Activated T-helper 1 cell treated with anti-CD3 and anti-CD28 coated beads, Interleukin-2, amount 50 U/mL, for 16 hours (primary cell): ENCODE measurements at places on chromosomes 7 and 10.

GRCh38 chr7:30163231-30163894 is 28.6 kb downstream of the MTURN start:
- DNase-seq, result no peak

GRCh38 chr10:119761106-119761505 is 35.3 kb downstream of the INPP5F start:
- no peak for DNase-seq

DNA sequence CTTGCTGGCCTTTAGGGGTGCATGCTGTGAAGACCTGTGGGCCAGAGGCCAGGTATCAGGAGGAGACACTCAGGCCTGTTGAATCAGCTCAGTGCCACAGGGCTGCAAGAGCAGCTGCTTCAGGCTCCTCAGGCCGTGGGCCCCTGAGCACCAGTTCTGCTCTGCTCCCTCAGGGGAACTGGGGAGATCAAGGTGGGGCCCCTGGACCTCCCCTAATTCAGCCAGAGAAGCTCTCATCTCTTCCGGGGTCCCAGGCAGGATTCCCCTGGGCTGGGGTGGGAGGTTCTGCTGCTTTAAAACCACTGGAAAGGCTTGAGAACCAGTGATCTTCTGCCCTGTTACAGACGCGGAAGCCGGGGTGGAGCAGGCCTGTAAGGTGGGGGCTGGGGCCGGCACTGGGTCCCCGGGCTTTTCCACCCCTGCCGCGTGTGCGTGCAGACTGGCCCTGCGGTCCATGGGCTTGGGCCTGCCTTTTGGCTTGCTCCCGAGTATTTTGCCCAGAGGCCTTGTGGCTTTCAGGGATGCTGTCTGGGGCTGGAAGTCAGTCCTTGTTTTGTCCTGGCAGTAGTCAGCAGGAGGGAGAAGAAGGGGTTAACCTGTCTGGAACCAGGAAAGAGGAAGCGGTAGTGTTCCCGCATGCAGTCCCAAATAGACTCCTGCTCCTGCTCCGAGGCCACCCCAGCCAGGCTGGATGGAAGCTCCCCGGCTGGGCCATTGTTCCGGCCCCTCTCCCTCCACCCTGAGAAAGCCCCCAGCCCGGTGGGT is 74.3 kb downstream of the LHPP start:
- no peak for DNase-seq

GRCh38 chr10:50224330-50224952 is 26.9 kb downstream of the ASAH2 start:
- DNase-seq, result no peak

DNA sequence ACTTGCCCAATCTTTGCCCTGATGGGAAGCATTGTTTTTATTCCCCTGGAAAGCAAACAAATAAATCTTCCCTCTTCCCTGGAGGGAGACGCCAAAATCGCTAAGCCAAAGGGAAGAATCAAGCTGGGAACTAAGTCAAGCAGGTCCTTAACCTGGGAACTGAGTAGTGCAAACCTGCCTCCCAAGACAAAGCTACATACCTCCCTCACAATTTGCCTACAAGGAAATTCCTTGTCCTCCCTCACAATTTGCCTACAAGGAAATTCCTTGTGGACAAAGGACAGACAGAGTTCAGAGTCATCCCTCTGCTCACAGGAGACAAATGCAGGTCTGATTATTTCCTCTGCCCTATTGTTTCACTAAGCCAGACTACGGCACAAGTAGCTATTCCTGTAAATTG is 50.5 kb downstream of the SPOCK2 start:
- DNase-seq, result no peak

- no peak for DNase-seq
Observed at GRCh38 chr7:6615723-6616555, 529 bp downstream of the ZNF853 start.

GRCh38 chr10:132967540-132967939 is 25.2 kb upstream of the CFAP46 start:
- no peak for DNase-seq

DNA sequence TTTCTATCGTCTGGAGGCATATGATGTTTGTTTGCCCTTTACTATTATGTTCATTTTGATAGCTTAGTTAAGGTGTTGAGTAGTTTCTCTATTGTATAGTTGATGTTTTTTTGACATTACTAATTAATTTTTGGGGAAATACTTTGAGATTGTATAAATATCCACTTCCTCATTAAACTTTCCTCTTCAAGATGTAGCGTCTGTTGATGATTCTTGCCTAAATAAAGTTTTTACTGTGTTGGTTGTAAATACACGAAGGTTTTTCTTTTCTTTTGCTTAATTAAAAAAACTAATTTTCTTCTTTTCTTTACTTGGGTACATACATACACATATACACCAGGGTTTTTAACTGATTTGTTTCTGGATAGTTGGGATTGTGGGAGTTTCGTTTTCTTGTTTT is 8.5 kb downstream of the KMT2E start:
- no peak for DNase-seq

GRCh38 chr10:102741726-102742237 is 2.0 kb upstream of the WBP1L start:
- no peak for DNase-seq

- no peak for DNase-seq
Observed at GRCh38 chr10:1243486-1244234, 187.5 kb downstream of the WDR37 start.

- no peak for DNase-seq
Observed at GRCh38 chr10:72173262-72173618, 42.6 kb upstream of the ANAPC16 start.

DNA sequence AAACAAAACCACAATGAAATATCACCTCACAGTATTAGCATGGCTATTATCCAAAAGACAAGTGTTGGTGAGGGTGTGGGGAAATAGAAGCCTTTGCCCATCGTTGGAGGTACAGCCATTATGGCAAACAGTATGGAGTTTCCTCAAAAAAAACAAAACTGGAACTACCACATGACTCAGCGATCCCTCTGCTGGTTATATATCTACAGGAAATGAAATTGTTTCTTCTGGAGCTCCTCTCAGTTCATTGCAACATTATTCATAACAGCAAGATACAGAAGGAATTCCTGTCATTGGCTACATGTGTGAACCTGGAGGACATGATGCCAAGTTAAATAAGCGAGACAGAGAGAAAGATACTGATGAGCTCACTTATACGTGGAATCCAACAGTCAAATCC is 2.4 kb upstream of the UBE3C start:
- no peak for DNase-seq

GRCh38 chr10:5896208-5897052 is 6.4 kb downstream of the FBH1 start:
- DNase-seq, result no peak

- DNase-seq, result no peak
Observed at GRCh38 chr10:3439183-3439582, 266.6 kb upstream of the PITRM1 start.

DNA sequence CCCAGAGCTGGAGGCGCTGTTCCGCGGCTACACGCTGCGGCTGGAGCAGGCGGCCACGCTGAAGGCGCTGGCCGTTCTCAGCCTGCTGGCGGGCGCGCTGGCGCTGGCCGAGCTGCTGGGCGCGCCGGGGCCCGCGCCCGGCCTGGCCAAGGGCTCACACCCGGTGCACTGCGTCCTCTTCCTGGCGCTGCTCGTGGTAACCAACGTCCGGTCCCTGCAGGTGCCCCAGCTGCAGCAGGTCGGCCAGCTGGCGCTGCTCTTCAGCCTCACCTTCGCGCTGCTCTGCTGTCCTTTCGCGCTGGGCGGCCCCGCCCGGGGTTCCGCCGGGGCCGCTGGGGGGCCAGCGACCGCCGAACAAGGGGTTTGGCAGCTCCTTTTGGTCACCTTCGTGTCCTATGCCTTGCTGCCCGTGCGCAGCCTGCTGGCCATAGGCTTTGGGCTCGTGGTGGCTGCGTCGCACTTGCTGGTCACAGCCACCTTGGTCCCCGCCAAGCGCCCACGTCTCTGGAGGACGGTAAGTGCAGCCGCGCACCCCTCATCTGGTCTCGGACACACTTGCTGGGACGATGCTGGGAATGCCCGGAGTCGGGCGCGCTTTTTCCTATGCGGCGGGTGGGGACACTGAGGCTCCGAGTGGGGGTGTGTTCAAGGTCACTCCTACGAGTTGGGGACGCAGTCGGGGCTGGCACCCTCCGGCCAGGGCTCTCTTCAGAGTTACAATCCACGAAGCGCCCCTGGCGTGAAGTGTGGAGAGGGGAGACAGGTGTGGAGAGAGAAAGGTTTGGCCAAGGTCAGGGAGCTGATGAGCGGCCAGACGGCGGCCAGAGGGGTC is 717 bp downstream of the ADCY1 start:
- no peak for DNase-seq

DNA sequence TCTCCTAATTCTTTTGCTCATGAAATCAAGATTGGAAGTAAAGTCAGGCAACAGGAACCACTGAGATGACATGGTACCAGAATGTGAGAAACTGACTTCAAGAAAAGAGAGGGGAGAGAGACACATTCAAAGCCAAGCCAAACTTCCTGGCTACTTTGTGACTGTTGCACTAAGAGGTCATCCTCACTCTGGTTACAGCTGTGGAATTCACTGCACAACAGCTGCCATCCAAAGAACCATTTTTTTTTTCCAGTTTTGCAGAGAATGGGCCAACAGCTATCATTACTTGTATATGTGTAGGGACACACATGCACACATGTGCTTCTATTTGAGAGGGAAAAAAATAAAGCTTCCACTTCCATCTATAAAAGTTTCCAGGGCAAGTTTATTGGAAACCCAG is 203.5 kb downstream of the GLI3 start:
- DNase-seq, result no peak

- DNase-seq, result no peak
Observed at GRCh38 chr10:27624941-27625340, 120.7 kb downstream of the MKX start.

GRCh38 chr7:141291541-141291940 is 217.7 kb downstream of the TMEM178B start:
- DNase-seq, result no peak

DNA sequence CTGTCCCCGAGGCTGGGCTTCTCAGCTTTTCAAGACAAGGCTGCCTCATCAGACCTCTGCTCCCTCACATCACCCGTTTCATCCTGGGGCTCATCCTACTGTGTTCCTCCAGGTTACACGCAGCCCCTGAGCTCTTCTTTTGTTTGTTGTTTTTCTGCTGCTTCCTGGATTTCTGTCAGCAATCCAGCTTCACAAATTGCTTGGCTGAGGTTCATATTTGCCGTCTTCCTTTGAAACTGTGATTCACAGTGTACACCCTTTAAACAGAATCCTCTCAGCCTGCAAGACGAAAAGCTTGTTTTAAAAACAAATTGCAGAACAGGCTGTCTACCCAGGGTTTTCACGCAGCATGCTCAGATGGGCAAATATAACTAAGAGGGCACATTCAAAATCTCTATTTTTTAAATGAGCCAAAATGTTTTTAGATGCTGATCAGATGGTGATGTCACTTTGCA is 39.1 kb upstream of the PARD3 start:
- DNase-seq, result no peak

DNA sequence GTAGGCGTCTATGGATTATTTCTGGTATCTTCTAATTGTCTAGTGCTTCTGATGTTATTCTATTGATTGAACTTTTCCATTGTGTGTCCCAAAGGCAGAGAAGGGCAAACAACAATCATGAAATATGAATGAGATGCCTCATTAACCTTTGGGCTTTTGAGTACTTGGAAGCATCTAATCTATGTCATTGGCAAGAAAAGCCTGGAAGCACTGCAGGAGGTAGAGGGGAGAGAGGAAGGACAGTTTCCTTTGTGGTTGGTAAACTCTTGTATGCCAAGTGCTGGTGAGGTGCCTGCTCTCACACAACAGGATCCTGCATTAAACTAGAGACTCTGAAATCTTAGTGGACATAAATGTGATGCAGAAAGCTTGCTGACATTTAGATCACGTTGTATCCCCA is 155.2 kb upstream of the TPK1 start:
- no peak for DNase-seq

- DNase-seq, result no peak
Observed at GRCh38 chr7:54541669-54542625, at the start of gene VSTM2A. VSTM2A (plus strand) TSS chr7:54542375; CDS start chr7:54542731, 356 bp downstream.

- no peak for DNase-seq
Observed at GRCh38 chr7:47329320-47329926, 252.5 kb downstream of the TNS3 start.

GRCh38 chr7:155189590-155189989 is 108.1 kb upstream of the INSIG1 start:
- DNase-seq, result no peak

DNA sequence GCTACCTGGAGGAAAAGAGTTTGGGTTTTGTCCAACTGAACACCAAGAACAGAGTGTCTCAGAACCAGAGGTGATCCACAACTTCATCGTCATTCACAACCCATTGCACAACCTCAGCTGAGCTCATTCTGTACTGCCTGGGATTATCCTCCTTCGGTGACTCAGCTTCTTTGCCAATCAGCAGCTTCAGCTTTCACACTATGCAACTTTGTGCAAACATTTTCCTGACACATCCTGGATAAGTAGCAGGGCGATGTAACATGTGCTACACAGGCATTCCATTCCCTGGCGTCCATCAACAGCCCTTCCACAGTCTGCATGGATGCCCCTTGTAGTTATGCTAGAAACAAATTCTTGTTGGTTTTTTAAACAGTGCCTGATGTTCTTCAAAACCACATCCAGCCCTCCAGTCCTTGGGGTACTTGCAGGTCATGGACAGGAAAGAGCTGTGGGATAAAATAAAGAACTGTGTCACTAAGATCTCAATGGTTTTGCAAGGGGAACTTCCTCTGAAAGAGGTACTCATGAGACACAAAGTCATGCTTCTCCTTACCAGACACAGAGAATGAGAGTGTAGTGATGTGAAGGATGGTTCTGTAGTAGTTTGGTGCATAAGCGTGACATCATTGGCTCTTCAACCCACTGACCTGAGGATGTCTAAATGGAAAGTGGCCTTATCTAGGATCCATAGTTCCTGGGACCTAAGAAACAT is 478.5 kb downstream of the KIF20B start:
- no peak for DNase-seq

DNA sequence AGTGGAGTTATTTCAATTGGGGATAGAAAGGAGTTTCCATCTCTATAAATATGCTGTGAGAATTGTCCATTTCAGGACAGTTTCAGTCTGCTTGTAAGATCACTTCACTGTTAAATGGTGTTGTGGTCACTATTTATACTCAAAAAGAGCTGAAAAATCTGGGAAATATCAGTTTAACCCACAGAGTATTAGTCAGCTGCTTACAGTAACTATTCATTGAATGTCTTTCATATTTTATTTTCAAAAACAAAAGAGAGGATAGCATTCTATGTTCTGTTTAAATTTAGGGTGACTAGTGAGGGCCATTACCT is 85.4 kb upstream of the PLXDC2 start:
- no peak for DNase-seq

GRCh38 chr10:132988988-132989387 is 46.6 kb upstream of the CFAP46 start:
- DNase-seq, result no peak

DNA sequence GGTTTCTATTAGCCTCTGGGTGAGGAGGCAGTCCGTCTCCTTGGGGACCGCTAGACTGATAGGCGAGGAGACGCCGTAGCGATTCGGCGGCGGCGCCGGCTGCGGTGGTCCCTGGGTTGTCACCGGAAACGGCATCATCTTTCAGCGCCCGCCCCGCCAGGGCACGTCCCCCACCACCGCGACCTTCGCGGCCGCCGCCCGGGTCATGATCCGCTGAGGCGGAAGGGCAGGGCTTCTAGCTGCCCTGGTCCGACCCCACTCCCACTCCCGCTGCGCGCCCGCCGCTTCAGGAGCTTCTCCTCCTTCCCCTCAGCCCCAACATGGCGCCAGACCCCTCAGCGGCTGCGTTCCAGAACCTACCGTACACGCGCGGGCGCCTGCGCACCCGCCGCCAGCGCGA is at the start of gene PAPOLB:
Gene PAPOLB (minus strand): TSS at position 358 of the 400 bp plus-strand sequence. CDS start 220 bp downstream, at position 138.
- no peak for DNase-seq
